ENCODE measurements at places on chromosomes 4 and X.

DNA sequence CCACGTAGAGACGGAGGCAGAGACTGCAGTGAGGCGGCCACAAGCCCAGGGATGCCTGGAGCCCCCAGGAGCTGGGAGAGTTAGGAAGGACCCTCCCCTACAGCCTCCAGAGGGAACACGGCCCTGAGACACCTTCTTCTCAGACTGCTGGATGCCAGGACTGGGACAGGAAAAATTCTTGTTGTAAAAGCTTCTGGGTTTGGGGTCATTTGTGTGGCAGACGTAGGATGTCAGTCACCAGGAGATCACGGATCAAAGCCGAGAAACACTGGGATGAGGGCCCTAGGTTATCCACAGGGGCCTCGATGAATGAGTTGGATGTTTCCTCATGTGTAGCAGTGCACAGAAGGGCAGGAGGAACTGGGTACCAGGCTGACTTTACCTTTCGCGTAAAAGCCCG, 163.7 kb downstream of the SHOX start:
- no peak for DNase-seq

GRCh38 chr4:154731756-154732155, 12.0 kb upstream of the LRAT start:
- DNase-seq, result no peak

DNA sequence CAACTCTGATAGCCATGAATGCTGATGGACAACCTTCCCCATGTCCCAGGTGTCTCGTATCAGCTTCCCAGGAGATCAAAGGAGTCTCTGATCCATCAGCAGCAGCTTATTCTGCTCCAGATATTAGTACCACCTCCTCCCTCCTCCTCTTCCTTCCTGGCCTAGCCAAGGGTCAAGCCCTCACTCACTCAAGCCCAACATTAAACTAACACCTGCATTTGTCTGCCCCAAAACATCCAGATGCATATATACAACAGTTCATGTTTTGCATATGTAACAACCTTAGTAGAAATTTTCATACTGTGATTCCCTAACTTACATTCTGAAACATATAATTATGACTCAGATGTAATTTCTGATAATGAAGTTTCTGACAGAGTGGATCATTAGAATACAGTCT, 29.9 kb downstream of the BCLAF3 start:
- DNase-seq, result no peak

DNA sequence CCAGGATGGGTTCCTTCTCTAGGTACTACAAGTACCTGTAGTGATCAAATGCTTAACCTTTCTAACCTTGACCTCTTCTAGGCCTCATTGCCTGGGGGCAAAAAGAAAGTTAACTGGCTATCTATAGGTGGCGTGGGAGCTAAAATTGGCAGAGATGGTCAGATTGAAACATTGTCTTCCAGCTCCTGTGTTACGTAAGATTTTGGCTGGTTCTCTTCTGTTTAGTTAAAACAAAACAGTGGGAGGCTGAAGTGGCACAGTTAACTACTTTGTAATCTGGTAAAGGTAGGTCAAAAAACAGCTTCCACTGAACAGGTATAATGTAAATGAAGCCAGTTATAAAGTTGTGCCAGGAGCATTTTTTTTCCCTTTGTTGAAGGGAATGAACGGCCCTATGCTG, 115.2 kb downstream of the MBNL3 start:
- no peak for DNase-seq

- no peak for DNase-seq
Measured at GRCh38 chr4:139509727-139510410, 46.1 kb downstream of the SETD7 start.

DNA sequence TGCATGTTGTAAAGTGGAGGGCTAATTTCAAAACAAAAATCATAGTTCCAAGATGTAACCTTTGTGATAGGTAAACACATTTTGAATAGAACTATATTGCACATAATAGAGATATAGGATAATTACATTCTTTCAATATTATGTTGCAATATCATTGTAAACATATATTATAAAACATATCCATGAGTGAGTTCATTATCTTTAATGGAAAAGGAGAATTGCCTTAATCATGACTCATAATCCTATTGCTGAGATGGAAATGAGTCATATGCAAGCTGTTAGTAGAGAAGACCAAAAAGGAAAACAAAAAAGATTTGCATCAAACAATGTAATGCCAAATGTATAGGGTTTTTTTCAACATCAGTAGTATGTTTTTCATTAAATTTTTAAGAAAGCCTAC, 73.7 kb upstream of the WDR44 start:
- DNase-seq, result no peak

GRCh38 chr4:152259866-152260265, 276.0 kb downstream of the FBXW7 start:
- no peak for DNase-seq

GRCh38 chrX:135985157-135985972, at the start of gene SLC9A6:
Gene SLC9A6 (plus strand): TSS chrX:135985435. CDS start chrX:135985659, 224 bp downstream.
- peak; percentile 50 for DNase-seq

Data from stimulated activated CD4-positive, alpha-beta T cell treated with anti-CD3 and anti-CD28 coated beads, Interleukin-1b, Interleukin-23, amount 100 ng/mL, for 1 hour (primary cell).